ENCODE measurements at places on chromosomes 5 and 9.
A peak's percentile ranks its signal among the peaks of the same experiment; 100 is the strongest.

- DNase-seq = no peak
Observed at GRCh38 chr9:26325444-26325829, 567.2 kb downstream of the CAAP1 start.

DNA sequence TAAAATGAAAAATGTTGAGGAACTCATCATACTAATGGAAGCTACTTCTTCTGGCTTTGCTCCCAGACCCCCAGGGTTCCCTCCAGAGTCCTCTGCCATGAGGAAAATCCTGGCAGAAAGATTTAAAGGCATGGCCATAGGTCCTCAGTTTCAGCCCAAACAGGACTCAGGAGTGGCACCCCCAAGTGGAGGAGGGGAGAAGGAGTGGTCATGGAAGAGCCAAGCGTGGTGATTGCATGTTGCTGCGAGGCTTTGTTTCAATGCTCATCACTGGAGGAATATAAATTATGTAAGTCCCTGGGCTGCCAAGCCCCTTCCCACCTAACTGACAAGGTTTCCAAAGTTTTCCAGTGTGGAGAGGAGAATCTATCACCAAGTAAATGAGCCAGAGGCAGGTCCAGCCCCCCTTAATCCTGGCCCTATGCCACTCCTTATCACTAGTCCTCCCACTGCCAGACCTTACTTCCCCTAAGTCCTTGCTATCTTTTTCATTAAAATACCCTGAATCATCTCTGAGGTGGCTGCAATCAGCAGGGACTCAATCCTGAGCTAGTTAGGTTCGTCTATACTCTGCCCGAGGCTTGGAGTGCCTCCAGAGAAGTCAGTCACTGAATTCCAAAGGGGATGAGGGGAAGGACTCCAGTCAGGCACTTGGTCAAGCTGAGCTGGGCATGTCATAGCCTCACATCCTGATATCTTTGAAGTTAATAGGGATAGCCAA, 70.7 kb upstream of the TAF1L start:
- DNase-seq = no peak

GRCh38 chr5:123882965-123883345, 371.0 kb downstream of the CSNK1G3 start:
- no peak for DNase-seq

DNA sequence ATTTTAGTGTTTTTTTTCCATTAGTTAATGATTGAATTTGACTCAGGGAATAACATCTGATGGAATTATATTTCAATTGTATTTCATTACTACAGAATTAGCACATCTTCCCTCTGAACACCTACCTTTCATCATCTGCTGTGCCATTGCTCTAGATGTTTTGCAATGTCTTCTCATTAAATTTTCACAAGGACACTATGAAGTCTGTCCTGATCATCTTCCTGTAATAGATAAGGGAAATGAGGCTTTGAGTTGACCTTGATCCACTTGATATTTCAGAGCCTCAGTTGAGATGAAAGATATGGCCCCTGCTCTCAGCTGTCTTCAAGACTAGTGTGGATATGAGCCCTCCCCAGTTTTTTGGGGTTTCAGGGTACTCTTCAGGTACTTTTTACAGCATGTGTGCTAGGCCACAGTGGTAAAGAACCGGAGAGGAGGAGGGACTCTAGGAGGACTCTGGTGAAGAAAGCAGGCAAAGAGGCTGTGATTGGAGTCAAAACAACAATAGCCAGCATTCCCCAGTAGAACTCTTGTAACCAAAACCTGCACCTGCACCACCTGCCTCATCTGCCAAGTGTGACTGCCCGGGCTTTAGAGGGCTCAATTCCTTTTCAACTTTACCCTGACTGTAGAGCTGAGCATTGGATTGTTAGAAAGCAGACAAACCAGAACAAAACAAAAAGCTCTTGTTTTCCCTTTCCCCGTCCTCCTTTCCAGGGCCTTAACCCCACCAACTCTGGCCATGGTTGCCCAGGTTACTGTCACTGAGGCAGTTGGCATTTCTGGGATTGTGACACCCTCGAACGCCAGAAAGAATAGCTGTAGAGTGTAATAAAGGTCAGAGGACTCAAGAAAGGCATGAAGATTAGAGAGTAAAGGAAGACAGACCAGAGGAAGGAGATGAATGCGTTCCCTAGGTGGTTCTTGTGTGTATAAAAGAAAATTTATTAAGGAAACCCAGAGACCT, 56.3 kb downstream of the ERAP1 start:
- no peak for DNase-seq

DNA sequence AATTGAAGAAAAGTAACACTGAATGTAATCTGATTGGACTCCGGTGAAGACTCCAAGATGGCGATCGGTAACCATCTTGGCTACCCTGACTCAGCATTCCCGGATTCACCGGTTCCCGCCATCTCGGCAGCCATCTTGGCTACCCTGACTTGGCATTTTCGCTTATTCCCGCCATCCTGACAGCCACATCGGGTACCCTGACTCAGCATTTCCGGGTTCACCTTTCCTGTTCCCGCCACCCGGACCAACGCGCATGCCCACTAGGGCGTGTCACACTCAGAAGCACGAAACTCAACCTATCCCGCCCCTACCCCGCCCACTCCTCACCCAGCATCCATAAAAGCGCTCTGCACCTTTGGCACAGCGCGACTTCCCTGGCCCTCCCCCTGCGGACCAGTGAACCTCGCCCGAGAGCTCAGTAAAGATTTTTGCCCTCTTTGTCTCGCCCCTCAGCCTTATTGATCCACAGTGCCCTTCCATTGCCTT, 17.2 kb downstream of the SPTLC1 start:
- no peak for DNase-seq

DNA sequence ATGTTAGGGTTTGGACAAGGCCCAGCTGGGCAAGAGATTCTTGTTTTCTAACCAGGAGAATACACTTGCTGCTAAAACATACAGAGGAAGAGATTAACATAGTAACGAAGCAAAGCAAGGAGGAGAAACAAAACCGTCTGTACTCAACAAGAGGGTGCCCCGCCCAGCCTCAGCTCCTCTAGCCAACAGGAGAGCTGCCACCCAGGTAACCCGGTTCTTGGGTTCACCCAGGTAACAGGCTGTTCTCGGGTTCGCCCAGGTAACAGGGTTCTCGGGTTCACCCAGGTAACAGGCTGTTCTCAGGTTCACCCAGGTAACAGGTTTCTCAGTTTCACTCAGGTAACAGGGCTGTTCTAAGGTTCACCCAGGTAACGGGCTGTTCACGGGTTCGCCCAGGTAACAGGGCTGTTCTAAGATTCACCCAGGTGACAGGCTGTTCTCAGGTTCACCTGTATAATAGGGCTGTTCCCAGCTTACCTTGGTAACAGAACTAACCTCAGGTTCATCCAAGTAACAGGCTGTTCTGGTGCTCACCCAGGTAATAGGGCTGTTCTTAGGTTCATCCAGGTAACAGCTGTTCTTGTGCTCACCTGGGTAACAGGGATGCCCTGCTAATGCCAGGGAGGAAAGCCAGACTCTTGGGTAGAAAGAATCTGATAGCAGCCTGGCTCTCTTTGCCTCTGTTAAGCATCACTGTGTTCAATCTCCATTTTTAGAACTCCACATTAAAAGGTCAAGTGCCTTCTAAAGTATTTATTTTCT, 271.6 kb downstream of the SYK start:
- DNase-seq = no peak

DNA sequence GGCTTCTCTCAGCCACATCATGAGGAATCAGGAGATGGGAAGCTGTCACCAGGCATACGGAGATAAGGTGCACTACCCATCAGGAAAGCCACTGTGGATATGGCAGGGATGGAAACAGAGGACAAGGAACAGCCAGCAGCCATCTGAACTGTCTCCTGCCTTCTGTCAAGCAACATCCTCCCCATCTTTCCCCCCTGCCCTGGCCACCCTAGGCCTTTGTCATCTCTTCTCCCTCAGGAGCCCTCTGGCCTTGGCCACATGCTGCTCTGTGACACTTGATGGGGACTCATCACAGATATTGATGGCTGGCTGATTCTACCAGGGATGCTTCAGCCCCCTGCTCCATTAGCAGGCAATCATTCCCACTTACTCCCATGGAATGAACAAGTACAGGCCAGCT, 21.1 kb upstream of the MEIKIN start:
- no peak for DNase-seq

DNA sequence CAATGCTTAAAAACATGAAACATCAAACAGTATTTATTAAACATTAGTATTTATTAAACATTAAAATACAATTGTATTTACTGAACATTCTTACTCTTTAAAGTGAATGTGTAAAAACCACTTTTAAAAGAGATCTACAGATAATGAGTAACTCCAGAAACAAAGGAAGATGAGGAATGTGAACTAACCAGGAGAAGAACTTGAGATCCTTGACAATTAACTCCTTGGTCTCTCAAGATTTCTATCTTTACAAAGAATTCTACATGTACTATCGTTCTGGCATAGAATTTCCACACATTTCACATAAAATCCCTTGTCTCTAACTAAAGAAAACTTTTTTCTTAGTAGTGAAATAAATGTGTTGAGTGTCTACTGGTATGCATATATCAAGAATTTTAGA, 28.7 kb upstream of the IFNE start:
- DNase-seq = no peak

DNA sequence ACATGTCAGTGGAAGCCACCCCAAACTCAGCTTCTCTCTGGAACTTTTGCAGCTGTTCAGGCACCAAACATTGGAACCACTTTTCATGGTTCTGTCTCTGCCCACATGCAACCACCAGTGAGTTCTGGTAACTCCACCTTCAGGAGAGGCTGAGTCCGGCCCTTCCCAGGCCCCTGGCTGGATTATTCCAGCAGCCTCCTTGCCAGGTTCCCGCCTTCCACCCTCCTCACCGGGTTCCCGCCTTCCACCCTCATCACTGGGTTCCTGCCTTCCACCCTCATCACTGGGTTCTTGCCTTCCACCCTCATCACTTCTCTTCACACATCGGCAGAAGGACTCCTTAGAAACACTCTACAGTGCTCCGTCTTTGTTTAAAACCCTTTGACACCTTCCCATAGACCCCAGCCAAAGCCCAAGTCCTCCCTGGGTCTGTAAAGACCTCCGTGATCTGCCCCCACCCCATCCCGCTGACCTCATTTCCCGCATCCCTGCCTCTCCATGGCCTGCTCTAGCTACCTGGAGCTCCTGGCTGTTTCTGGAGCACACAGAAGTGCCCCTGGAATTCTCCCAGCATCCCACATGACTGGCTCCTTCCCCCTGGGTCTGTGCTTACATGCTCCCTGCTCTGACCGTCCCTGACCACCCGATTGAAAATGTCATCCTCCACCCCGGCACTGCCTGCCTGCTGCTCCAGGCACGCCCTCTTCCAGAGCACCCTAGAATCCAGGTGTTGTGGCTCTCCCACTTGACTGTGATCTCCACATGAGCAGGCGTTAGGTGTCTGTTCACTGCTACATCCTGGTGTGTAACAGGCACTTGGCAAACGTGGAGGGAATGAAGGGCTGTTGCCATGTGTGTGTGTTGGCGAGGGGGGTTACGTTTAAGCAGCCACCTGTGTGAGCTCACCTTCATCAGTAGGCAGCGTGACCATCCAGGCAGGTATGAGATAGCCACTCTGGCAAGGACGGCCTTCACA, 17.7 kb downstream of the ROPN1L start:
- no peak for DNase-seq

GRCh38 chr9:114899461-114899860, 30.9 kb downstream of the TNFSF8 start:
- DNase-seq = no peak

- DNase-seq = no peak
Observed at GRCh38 chr9:123541411-123541810, 185.4 kb downstream of the CRB2 start.

- DNase-seq = no peak
Observed at GRCh38 chr5:10702040-10702629, 58.9 kb downstream of the DAP start.

GRCh38 chr5:174231956-174232487, 186.5 kb downstream of the NSG2 start:
- DNase-seq = no peak

- DNase-seq = no peak
Observed at GRCh38 chr9:16622541-16622940, 247.9 kb downstream of the BNC2 start.

DNA sequence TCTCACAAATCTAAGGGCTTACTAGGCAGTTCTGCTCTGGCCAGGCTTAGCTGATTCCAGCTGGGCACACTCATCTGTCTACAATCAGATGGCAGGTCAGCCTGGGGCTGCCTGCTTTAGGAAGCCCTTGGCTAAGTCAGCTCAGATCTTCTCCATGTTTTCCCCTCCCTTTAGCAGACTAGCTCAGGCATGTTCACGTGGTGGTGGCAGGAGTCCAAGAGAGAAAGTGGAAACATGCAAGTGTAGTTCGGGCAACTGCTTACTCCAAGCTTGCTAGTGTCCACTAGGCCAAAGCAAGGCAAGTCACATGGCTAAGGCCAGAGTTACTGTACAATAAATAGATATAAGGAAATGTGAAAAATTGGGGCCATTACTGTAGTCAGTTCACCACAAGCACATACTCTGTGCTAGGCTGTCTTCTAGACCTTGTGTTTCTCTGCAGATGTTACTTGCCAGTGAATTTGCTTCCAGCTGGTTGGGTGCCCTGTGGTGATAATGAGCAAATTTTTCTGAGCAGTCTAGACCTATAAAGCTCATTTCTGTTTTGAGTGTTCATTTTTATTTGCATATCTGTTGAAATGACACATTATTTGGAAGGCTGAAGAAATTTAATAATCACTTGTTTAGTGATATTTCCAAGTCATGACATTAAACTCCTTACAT, 38.3 kb downstream of the RECK start:
- no peak for DNase-seq

DNA sequence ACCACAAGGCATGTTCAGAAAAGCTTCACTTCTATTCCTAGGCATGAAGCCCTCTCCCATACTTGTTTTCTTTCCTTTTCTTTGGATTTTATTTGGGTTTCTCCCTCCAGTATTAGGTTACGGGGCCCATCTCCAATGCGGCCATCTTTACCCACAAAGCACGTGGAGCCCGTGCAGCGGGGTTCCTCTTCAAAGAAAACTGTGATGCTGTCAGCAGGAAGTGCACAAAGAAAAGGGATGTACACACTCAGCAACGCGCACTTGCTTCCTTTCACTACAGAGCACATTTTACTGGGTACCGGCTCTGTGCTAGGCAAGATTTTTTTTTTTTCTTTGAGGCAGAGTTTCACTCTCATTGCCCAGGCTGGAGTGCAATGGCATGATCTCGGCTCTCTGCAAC, 106.6 kb downstream of the COL23A1 start:
- peak; percentile 18 for DNase-seq

GRCh38 chr5:154190595-154191304, at the start of gene GALNT10:
TSS of gene GALNT10 (plus strand) at chr5:154190733. CDS start at chr5:154190867, 134 bp downstream.
- no peak for DNase-seq

GRCh38 chr9:25205285-25205684, 473.0 kb downstream of the TUSC1 start:
- DNase-seq = no peak

GRCh38 chr9:27195191-27195590, 86.2 kb downstream of the TEK start:
- no peak for DNase-seq

DNA sequence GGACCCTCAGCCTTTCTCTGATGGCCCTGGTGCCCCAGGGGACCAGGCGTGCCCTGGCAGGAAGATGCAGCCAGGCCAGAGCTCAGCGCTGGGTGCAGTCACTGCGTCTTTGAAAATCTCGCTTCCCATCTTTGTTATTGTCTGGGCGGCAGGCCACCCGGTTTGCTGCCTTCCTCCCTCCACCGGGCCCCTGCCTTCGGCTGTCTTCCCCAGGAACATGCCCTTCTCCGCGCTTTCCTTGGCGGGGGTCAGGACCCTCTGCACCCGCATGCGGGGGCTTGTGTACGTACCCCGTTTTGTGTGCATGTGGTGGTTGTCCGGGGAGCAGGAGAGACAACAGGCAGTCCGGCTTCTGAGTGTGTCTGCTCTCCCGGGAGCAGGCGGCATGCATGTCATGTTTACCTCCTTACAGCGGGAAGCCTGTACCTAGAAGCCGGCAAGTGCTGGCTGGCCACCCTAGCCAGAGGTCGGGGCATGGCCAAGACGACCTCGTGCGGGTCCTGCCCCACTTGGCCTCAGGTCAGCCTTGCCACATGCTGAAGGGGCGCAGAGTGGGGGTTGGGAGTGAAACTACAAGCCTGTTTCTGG, 49.5 kb downstream of the DAB2IP start:
- DNase-seq = no peak

Data from stimulated activated CD8-positive, alpha-beta memory T cell treated with anti-CD3 and anti-CD28 coated beads, Interleukin-4, amount 100 ng/mL, for 1 hour (primary cell).